ENCODE measurements at places on chromosomes 11 and 22. TPM values are rescaled to one million over a fixed set of nuclear protein-coding genes. Genes with fewer than 3 reads are reported as not detected.

DNA sequence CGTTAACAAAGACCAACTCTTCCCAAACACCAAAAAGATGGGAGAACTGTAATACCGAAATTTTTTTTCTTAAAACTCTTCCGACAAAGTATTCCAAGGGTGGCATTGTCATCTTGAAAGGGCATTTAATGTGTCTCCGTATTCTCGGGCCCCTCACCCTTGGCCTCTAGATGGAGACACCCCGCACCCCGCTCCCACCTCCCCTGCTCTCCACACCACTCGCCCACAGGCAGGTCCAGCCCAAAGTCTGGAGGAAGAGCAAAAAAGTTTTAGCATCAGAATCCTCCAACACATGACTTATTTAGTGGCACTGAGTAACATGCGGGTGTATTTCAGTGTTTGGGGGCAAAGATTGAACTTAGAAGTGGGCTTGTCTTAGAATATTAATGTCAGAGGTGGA lies 20.7 kb downstream of the SPATA19 start:
- H3K36me3 ChIP-seq, result no peaks in the 10 kb centered on the region
- H3K27me3 ChIP-seq, result no peaks in the 10 kb centered on the region
- H3K4me3 ChIP-seq, result no peak overlapping the region
- DNase-seq, result no peak
- no peak overlapping the region for H3K27ac ChIP-seq

- no peak overlapping the region for H3K4me3 ChIP-seq
- H3K36me3 ChIP-seq, result no peaks in the 10 kb centered on the region
- no peaks in the 10 kb centered on the region for H3K4me1 ChIP-seq
- no peak for DNase-seq
- H3K27ac ChIP-seq, result no peak overlapping the region
Measured at GRCh38 chr22:39263626-39264348, 19.0 kb upstream of the PDGFB start.

- H3K36me3 ChIP-seq, result peaks cover 2% of the 10 kb centered on the region
- H3K4me3 ChIP-seq, result no peak overlapping the region
- H3K27ac ChIP-seq, result no peak overlapping the region
- no peak for DNase-seq
Measured at GRCh38 chr11:61734767-61735166, 17.7 kb upstream of the MYRF start.

GRCh38 chr11:6771926-6772893 lies at the start of gene OR2AG2:
TSS of gene OR2AG2 (minus strand) at chr11:6771976. CDS start at chr11:6768957, 3,019 bp downstream.
- no peak for DNase-seq
- no peaks in the 10 kb centered on the region for H3K27me3 ChIP-seq
- no peak within 1 kb of the TSS for H3K27ac ChIP-seq

GRCh38 chr11:43984519-43985385 lies 42.3 kb downstream of the C11orf96 start:
- peaks cover 20% of the 10 kb centered on the region for H3K27me3 ChIP-seq
- H3K27ac ChIP-seq, result no peak overlapping the region
- no peak overlapping the region for H3K4me3 ChIP-seq
- peaks cover 24% of the 10 kb centered on the region for H3K4me1 ChIP-seq

DNA sequence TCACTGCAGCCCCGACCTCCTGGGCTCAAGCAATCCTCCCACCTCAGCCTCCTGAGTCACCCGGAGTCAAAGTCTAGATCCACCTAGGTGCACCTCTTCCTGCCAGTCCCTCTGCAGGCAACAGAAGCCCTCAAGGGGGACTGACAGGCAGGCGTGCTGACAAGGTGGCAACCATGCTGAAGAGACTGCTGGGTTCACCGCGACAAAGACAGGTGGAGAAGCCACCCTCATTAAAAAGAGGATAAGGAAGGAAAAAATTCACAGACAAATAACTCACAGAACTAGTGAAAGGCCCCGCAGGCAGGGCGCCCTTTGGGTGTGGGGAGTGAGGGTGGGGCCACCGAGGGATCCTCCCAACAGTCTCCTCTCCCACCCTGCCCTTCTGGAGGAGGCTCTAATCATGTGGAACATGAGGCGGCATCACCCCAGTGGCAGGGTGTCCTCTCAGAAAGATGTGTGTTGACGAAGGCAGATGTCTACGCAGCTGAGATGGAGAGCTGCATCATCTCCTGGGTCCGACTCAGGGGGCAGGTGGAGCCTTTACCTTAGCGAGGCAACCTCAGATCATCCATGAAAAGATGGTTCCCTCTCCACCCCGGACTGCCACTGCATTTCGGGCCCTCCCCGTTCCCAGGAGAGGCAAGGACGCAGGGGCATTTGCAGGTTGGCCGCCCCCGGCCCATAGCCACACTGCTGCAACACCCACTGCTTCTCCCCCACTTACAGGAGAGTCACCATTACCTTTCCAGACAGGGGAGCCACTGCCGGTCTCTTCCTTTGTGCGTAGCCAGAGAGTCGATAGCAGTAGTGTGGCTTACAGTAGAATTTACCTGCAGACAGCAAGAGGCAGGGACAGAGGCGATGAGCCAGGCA lies 91.2 kb upstream of the BID start:
- H3K27me3 ChIP-seq, result no peaks in the 10 kb centered on the region
- H3K4me3 ChIP-seq, result no peak overlapping the region
- H3K4me1 ChIP-seq, result no peaks in the 10 kb centered on the region
- DNase-seq, result no peak

DNA sequence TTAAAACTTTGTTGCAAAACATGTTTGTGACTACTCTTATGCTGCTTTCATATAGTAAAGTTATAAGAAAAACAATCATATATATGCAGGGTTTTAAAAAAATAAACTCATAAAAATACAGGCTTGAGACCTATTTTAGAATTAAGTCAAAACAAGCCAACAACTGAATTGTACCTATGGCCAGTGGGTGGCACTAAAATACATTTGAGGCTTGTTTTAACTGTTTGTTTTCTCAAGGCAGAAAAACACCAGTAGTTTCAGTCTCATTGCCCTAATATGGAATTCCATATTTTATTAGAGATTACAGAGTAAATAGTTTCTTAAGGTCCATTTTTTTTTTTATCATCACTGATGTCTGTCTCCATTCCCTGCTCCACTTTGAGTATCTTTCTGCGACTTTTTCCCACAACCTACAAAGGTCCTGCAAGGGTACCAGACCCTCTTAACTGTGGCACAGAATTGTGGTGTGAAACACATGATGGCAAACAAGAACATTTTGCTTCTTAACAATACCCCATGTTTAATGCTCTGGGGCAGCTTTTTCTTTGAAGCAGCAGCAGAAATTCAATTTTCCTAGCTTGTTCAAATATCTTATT lies 8.5 kb upstream of the CCDC89 start:
- H3K27me3 ChIP-seq, result no peaks in the 10 kb centered on the region
- DNase-seq, result peak; percentile 81
- H3K27ac ChIP-seq, result no peak overlapping the region
- H3K36me3 ChIP-seq, result peaks cover 14% of the 10 kb centered on the region

DNA sequence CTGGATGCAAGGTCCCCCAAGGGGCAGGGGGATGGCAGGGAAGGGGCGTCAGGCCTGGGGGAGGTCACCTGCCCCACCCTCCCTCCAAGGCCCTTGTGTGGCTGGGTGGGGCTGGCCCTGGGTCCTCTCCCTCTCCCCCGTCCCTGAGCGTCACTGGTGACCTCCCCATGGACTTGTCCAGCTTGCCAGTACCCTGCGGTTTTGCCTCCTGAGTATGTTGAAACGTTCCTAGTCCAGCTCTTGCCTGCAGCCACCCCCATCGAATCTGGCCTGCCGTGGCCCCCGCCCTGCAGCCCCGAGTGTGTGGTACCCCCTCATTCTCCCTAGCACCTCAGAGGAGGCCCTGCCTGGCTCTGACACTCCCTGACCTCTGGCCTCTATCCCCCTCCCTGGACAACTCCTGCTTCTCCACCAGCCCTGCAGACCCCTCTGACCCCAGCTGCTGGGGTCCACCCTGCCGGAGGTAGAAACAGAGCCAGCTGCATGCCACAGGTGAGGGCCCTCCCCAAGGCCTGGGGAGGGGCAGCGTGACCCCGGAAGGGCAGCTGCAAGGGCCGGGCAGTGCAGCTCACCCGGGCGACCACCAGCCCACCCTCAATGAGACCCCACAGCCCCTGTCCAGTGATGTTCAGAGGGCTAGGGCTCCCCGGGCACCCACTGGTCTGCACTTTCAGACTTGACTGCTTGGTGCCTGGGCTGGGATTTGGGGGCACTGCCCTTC lies 4.1 kb upstream of the MUC6 start:
- H3K4me1 ChIP-seq, result no peaks in the 10 kb centered on the region
- no peaks in the 10 kb centered on the region for H3K27me3 ChIP-seq
- no peaks in the 10 kb centered on the region for H3K36me3 ChIP-seq
- DNase-seq, result peak; percentile 11
- H3K4me3 ChIP-seq, result no peak overlapping the region
- H3K27ac ChIP-seq, result no peak overlapping the region

OOSP4B gene
- total RNA-seq, result not detected

OR4A16 gene
- not detected for total RNA-seq

MPZL2 gene
- not detected for total RNA-seq

MTCH2 gene
- total RNA-seq, result 52.1 TPM

TRIM48 gene
- not detected for total RNA-seq

SLC15A3 gene
- 29.9 TPM for total RNA-seq

PAMR1 gene
- total RNA-seq, result 159 TPM

All from fibroblast of lung (primary cell).